ENCODE measurements at places on chromosomes 6 and 20. TPM values are rescaled to one million over a fixed set of nuclear protein-coding genes. Genes with fewer than 3 reads are reported as not detected.
A peak's percentile ranks its signal among the peaks of the same experiment; 100 is the strongest.

- DNase-seq, result peak; percentile 21
Measured at GRCh38 chr20:35200267-35200666, 26.2 kb upstream of the MMP24 start.

DNA sequence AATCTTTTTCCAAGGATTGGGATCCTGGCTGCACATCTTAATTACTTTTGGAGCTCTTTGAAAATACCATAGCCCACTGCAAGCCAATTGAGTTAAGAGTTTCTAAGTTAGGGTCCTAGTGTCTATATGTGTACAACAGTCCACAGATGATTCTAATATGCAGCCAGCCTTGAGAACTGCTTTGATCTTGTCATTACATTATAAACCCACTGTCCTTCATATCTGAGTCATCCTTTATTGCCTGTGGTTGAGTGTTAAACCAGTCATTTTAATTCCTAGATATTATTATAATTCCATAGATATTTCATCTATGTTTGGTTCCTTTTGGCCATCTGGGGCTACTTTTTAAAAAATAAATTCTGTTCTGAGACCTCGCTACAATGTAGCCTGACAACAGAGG is 24.1 kb downstream of the MCM8 start:
- no peak for DNase-seq

DNA sequence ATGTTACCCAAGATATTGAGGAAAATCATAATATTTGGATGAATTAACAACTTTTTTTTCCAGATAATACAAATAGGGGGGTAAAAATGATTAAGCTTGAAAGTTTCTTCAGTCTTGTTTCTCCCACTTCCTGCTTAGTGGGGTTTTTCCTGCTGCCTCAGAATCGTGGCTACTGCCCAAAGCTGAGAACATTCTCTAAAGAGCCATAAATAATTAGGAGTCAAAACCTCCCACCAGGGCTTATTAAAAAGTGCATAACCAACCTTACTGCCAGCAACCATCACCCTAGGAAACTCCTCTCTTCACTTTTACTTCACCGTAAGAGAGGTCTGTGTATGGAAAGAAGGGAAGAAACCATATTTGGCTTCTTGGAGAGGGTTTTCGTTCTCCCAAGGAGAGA is 9.0 kb upstream of the LCA5 start:
- no peak for DNase-seq

DNA sequence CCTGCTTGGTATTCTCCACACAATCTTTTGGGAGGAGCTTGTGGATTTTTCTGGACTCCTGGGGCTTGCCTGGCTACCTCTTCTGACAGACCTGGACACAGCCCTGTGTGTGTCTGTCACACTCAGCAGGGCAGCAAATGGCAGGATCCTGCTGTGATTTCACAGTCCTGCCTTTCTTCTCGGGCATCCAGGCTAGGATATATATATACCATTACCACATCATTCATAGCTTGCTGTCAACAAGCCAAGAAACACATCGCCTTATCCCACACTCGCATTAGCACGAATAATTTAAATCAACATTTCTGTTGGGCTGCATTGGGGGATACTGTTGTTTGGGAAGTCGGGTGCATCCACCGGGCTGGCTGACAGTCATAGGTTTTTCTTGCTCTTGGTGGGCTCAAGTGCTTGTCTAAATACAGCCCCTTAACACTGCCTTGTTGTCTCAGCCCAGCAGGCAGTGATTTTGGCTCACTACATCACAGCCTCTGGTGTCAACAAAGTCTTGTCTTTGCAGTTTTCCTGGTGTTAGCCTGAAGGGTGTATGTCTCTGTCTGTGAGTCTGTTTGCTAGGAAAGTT is 154.9 kb upstream of the FERMT1 start:
- DNase-seq, result no peak

- DNase-seq, result no peak
Measured at GRCh38 chr6:101397199-101397598, 3.7 kb downstream of the GRIK2 start.

- no peak for DNase-seq
Measured at GRCh38 chr20:13670160-13670559, 31.4 kb upstream of the TASP1 start.

DNA sequence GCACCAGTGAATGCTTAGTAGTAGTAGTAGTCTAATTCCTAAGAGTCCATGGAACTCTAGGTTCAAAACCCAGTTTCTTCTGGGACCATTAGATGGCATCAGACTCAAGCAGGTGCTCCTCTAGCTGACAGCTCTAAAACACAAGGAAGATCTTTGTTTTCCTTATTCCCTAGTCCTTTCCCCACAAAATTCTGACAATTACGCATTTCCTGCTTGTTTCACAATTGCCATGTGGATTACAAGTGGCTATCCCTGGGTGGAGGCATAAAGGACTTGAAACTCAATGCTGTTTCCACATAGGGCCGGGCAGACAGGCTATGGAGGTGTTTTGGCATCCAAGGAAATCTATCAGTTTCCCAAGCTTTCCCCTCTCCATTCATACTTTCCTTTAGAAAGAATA is 9.2 kb upstream of the HLA-DOB start:
- peak; percentile 19 for DNase-seq

- no peak for DNase-seq
Measured at GRCh38 chr20:54083459-54083858, 13.1 kb upstream of the BCAS1 start.

- DNase-seq, result no peak
Measured at GRCh38 chr6:143603455-143603854, 74.3 kb upstream of the PHACTR2 start.

- no peak for DNase-seq
Measured at GRCh38 chr6:13226071-13226470, 102.3 kb downstream of the TBC1D7 start.

GRCh38 chr20:59823030-59823423 is 110.4 kb downstream of the SYCP2 start:
- DNase-seq, result no peak

GRCh38 chr20:49713753-49714712 is at the start of gene B4GALT5:
Gene B4GALT5 (minus strand): TSS chr20:49713878. CDS start chr20:49713690, 188 bp downstream.
- DNase-seq, result no peak

- DNase-seq, result no peak
Measured at GRCh38 chr6:140043762-140044378, 669.4 kb upstream of the CITED2 start.

DNA sequence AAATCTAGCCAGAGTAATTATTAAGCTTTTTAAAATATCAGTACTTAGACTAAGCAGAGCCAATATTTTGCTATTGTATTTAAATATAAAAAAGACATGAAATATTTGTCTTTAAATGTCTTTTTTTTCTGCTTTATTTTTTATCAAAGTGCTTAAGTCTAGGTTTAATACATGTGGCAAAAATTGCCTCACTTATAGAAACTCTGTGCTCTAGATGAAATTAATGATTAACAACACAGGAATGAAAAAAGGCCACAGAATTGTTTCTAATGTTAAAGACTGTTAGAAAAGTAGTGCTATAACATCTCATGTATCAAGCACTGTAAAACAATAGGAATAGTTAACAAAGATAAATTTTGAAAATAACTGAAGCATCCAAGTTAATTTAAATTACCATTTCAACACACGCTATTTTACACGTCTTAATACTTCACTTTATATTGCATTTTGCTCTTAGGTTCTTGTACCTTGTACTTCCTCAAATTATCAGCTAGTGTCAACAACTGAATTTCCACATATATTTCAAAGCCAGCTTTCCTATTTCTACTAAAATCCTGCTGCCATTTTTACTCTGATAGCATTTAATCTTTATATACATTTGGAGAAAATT is 1515.1 kb downstream of the HACE1 start:
- DNase-seq, result no peak

DNA sequence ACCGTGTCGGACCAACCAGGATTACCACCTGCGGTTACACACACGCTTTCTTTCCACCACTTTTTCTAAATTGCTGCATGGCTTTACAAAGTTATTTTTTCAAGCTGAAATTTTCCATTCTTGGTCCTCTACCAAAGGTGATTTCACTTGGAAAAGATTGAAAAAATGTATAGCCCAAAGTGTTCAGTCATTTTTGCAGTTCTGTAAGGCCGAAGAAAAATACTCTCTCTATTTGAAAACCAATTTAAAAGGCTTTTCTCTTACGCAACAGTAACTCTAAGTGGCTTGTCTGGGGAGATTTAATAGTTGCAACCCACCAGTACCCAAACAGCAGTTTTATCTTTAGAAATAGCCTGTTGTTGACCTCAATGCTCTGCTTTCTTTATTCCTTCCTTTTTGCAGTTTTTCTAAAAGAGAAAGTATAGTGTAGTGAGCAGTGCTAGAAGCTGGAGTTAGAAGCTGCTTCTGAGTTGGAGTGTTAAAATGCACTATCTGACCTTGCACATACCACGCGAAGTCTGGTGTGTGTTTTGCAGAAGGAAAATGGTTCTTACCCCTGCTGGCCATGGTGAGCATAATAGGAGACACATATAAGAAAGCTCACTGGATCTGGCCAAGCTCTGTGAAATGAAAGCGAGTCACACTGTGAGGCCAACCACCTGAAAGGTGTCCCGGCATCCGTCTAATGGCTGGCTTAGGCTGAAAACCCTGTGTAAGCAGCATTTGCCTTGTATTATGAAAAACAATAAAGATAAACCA is 271.6 kb upstream of the PRND start:
- peak; percentile 16 for DNase-seq

DNA sequence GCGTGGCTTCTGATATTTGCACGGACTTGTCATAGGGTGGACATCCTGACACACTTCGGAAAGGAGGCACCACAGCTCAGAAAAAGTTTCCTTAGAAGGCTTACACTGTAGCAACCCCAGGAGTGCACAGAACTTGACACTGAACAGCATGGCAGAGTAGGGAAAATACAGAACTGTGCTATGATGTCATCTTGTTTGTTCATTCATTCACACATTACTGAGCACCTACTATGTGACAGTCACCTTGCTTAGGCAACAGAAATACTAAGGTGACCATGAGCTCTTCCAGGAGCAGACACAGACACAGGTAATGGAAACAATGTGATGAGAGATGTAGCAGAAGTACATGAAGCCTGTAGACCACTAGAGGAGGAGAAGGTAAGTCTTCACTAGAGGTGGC is 2.5 kb upstream of the PIGT start:
- no peak for DNase-seq

DNA sequence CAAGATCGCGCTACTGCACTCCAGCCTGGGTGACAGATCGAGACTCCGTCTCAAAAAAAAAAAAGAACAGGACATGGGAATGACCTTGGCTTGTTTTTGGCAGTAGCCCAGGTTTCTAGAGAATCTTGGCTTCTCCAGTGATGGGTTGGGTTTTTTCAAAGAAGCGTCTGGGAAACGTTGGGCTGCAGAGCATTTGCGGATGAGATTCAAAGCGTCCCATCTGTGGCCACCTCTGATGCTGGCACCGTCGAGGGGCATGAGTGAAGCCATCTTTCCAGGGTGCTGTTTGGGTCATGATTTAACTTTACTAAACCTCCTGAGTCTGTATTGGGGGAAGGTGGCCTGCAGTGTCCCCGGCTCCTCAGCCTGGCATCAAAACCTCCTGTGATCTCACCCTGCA is 43.2 kb upstream of the SRF start:
- no peak for DNase-seq

DNA sequence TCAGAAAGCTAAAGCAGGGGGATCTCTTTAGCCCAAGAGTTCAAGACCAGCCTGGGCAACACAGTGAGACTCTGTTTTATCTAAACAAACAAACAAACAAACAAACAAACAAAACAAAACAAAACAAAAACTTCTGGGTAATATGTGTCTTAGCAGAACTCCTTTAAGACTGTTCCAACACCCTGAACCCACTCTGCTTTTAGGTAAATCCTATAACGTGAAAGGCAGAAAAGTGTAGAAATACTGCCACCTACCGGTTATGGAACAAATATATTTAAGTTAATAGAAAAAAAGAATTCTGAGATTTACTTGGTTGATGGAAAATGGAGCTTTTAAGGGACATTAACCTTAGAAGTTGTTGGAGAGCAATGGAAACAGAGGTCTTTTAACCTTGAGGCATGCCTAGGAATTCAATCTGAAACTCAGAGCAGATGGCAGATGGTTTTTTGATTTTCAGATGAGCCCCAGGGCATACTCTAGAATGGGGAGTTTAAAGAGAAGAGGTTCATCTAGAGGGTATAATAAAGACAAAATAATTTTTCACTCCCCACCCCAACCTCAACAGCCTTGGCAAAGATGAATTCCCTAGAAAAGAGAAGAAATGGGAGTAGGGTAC is 38.5 kb downstream of the SOD2 start:
- DNase-seq, result peak; percentile 53

DNA sequence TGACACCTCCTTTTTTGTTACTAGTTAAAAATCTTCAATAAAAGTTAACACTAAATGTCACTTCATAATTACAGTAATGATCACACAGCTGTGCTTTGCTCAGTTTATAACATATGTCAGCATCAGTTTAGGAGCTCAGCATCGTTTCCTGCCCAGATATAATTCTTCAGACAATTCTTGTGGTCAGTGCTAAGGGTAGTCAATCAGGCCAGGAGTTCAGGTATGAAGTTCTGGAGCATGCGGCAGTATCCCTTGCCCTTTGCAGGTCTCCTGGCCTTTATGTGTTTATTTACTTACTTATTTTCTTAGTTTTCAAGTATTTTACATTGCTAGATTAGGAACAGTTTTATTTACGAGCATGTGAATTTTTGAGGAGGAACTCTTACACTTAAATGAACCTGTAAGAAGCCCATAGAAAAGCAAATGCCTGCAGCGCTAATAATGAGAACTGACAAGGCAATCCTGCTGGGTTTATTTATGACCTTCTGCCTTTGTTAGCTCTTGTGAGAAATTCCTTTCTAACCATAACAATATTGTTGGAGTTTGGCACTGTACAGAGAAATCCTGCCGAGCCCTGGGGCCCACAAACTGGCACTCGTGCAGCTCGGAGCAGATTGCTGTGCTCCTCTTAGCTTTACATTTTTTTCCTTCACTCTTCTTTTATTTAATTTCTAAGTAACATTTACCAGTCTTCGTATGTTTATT is 252.8 kb downstream of the TMEM242 start:
- DNase-seq, result no peak

- DNase-seq, result peak; percentile 74
Measured at GRCh38 chr6:35024551-35025054, 116.5 kb downstream of the TCP11 start.

GRCh38 chr6:25103603-25104002 is 167.8 kb upstream of the RIPOR2 start:
- DNase-seq, result no peak

DNA sequence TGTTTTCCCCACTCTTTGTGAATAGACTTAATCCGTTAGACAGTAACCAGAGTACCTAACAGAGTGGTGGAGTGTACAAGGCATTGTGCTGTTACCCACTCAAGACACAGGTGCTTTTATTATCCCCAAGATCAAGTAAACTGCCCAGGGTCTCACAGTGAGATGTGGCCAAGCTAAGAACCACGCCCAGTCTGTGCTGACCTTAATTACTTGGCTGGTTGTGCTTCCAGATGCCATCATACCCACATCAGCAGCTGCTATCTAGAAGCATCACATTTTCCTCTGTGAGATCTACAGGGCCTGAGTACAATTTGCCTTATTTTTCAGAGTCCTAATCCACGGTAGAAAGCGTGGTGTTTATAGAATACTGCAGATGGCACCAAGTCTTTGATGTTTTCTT is 70.3 kb downstream of the GFRA4 start:
- no peak for DNase-seq

The DNMT3B gene
- total RNA-seq, result 3.3 TPM

The HLA-DRB1 gene
- total RNA-seq, result 1.4 TPM

The WFDC5 gene
- total RNA-seq, result not detected

The PXT1 gene
- not detected for total RNA-seq

The SLCO4A1 gene
- total RNA-seq, result 4.7 TPM
